ENCODE measurements at places on chromosomes 1 and 21.
A peak's percentile ranks its signal among the peaks of the same experiment; 100 is the strongest.

- no peak for DNase-seq
Measured at GRCh38 chr21:17979763-17980162, 160.6 kb upstream of the C21orf91 start.

- DNase-seq, result no peak
Measured at GRCh38 chr1:52096216-52096615, 40.1 kb downstream of the BTF3L4 start.

DNA sequence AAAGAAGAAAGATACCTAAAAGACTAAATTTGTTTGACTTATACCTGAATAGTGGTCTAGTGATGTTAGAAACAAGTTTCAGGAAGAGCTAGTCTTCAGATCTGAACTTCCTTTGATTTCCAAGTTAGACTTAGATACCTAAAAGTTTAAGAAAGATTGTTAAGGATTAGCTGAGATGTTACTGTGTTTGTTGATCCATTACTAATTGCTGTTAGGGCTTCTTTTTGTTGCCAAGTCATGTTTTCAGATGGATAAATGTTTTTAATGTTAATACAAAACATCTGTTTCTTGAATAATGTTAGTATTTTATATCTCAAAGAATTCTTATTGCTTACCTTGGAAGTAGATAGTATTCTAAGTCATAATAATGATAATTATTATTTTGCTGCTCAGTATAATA lies 11.6 kb downstream of the GNAI3 start:
- no peak for DNase-seq

- no peak for DNase-seq
Measured at GRCh38 chr1:88581703-88582102, 102.4 kb upstream of the PKN2 start.

GRCh38 chr1:52920791-52921291 lies 699 bp downstream of the ECHDC2 start:
- no peak for DNase-seq

GRCh38 chr1:203267347-203267846 lies 37.9 kb upstream of the BTG2 start:
- peak; percentile 86 for DNase-seq

DNA sequence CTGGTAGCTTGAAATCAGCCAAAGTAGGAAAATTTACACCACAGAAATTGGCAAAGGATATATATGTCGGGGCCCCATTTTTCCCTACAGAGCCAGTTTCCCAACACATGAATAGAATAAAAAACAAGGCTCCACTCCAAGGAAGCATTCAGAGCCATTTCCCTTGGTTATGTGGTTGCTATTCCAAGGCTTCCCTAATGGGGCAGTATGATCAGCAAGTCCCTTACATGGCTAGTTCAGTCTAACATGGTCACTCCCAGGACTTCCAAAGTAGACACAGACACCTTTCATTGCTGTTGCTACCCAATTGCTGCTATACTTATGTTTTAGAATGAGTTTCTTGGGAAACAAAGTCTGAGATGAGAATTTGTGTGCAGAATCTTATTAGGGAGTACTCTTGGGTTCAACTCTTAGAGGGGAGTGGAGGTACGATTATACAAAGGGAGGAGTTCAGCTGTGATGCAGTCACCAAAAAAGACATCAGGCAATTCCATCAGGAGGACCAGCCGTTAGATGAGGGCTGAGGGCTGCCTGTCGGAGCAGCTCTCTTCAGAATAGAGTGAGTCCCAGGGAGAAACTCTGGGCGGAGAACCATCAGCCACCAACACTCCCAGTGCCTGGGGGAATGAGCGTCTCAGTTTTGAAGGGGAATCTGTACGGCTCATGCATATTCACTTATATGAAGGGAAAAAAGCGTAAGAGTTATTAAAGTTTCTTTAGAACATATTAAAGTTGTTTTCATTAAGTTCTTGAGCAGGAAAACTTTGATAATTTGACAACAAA lies 92.9 kb downstream of the C21orf91 start:
- DNase-seq, result peak; percentile 30

DNA sequence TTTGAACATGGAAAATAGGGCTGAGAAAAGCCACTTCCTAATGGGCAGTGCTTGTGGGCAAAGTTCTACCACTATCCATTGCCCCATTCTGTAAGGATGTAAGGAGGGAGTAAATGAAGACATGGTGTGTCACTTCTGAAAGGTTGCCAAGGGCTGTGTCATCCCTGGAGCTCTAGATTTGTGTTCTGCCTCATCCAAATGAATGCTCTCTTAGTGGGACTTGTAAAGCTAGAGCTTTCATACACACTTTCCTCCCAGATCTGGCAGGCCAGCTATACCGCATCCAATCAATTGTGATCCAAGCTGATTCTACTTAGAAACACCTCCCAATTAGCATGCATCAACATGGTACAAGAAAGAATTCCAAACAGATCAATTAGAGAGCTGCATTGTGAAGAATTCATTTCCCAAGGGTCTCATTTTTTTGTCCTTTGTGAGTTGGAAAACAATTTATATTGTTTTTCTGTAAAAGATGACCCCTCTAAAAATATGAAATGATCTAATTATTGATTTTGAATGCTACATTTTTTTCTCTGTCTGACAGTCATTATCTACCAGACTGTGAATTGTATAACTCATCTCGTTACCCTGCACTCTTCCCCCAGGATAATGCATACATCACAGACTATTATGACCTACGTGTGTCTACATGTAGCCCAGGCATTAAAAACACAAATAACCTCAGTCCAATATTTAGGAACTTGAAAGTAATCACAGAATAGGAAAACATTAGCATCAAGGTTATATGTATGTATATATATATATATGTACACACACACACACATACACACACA lies 117.1 kb upstream of the DUSP10 start:
- peak; percentile 94 for DNase-seq

DNA sequence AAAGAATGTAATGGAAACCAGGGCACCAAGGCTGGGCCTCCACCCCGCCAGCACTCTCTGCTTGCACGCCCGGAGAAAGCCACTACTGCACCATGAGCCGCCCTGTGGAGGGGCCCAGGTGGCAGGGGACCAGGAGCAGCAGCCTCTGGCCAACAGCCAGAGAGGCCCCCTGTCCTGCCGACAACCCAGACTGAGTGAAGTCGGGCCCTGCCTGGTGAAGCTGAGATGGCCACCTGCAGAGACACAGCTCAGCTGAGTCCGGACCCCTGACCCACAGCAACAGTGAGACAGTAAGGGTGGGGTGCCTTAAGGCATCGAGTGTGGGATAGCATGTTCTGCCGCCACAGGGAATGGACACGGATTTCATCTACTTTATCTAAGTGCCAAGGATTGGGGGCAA lies 28.9 kb downstream of the WDR4 start:
- DNase-seq, result no peak

DNA sequence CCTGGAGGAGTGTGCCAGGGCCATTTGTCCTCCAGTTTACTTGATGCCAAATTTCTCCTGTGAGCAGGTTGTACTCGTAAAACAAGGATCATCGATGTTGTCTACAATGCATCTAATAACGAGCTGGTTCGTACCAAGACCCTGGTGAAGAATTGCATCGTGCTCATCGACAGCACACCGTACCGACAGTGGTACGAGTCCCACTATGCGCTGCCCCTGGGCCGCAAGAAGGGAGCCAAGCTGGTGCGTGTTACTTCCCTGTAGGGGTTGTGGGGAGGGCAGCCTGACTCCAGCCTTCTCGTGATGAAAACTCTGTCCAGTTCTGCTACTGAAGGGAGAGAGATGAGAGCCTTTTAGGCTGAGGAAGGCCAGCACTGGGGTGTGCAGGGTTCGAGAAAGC lies 2.2 kb downstream of the RPS8 start:
- DNase-seq, result no peak

DNA sequence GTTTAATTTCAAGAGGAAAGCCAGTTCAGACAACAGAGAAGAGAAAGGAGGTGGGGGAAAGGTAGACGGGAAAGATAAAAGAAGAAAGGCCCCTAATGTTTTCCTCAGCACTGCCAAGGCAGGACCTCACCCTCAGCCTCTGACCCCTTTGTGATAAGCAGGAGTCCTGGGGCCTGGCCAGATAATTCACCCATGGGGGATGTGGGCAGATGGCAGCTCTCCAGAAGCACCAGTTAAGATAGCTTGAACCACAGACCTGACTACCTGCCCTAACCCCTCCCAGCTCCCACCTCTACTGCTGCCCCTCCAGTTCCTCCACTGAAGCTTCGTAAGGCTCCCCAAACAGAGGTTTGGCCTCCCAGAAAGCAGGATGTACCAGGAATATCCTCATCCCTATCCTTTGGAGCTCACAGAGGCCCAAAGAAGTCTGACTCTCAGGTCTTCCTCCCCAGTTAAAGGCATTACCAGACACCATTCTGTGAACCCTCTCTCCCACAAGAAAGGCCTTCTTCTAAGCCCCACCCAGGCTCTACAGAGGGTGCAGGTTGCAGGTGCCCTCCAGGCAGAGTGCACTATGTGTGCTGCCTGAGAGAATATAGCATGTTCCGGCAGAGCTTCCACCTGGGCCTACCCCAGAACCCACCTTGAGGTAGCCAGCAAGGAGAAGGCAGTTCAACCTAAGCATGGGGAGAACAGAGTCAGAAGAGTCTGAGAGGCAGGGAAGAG lies 9.2 kb upstream of the SNAPIN start:
- DNase-seq, result no peak

DNA sequence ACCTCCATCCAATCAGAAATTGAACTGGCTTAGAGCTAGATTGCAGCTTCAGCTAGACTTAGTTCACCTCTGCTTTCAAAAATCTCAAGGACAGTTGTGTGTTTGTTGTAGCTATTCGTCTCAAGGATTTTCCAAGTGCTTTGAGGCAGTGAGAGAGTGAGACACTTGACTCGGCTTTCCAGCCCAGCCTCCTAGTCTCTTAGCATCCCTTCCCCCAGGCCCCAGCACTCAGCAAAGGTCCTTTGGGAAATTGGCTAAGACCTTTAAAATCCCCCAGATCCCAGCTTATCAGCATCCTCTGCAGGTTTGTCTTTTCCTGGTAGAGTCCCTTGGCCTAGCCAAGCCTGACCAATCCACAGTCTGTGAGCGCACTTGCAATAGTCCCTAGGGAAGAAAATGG lies 47.9 kb upstream of the PROX1 start:
- no peak for DNase-seq

DNA sequence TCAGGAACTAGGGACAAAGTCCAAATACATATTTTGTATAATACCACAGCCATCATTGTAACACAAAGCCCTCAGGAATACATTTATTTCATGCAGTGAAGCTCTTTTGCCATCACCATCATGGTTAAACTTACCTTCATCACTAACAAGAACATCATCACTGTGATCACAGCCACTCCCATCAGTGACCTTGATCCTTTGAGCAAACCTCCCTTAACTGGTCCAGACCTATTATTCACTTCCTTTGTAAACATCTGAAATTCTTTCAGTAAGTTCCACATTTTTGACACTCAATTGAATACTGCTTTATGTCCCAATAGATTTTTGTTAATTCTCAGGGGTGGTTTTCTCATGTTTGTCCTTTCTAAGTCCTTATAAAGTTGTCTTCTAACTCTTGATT lies 16.2 kb upstream of the KPRP start:
- no peak for DNase-seq
